ENCODE measurements at places on chromosomes 2 and 18.

GRCh38 chr18:70414315-70414900 is 125.6 kb downstream of the SOCS6 start:
- DNase-seq = no peak

DNA sequence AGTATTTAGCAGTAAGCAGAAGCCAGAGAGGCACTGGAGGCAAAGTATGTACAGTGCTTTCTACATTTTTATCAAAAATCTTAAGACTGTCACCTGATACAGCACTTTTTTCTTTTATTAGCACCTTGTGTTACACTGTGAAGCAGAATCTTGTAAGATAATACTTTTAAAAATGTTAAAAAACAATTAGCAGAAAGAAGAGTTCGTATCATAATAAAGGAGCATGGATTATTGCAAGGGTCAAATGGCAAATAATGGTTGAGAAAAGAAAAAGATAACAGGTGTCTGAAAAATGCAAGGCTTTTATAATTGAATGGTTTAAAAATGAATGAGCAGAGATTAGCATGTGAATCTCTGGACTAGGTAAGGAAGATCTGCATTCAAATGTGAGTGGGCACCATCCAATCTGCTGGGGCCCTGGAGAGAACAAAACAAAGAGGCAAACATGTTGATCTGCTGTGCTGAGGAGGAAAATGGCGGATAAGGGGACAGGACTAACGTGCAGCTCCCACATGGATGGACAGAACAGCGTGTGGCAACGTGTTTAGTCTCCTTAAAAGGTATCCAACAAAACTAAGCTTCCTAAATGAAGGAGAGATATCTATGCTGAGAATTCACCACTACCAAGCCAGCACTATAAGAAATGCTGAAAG is 9.5 kb downstream of the CEBPZOS start:
- no peak for DNase-seq

GRCh38 chr18:54924948-54925347 is 34.3 kb downstream of the CCDC68 start:
- DNase-seq = no peak

GRCh38 chr2:200756618-200757321 is 54.9 kb upstream of the BZW1 start:
- no peak for DNase-seq

DNA sequence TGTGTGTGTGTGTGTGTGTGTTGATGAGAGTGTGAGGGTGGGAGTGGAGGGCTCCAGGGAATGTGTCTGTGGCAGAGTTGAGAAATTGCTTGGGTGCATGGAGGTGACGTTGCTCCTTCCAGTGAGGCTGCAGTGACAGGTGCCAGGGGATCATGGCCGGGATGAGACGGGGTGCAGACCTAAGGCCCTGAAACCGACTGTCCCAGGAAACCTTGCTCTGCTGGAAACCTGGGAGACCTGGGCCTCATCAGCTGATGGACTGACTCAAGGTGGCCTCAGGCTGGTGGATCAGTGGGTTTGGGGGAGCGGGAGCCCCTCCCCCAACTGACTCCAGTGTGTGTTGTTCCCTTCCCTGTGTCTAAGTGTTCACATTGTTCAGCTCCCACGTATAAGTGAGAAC is 56.6 kb downstream of the INHBB start:
- no peak for DNase-seq

- no peak for DNase-seq
These were observed 89.6 kb upstream of the NPAS2 start for GRCh38 chr2:100730290-100730868.

DNA sequence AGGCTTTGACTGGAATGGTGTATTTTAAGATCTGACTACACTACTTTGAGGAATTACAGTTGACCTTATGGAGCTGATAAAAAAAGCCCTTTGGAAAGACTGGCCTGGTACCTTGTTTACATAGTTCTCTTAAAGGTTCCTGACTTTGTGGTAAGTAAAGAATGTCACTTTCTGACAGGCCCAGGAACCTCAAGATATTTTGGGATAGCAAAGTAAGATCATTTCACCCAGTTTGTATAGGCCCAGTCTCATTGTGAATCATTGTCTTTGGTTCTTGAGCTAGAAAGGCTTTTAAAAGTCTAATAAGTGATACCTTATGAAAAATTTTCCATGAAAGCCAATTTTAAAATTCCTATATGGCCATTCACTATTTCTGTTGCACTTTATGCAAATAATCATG is 316.3 kb upstream of the LRRTM4 start:
- DNase-seq = no peak

DNA sequence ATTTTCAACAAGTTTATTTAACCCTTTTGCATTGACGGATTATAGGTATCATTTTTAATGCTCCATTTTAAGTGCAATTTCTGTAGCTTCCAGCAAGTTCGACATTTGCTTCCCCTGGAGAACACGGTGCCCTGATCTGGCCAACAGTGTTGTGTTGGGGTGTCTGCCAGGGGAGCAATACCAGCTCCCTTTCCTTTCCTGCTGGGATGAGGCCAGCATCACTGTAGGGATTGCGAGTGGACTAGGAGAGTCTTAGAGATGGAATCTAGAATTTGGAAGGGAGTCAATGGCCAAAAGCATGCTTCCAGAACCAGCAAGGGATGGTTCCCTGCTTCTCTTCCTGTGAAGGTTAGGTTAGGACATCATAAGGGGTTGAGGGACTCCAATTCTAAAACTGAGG is 135.2 kb downstream of the RTN4 start:
- DNase-seq = no peak

DNA sequence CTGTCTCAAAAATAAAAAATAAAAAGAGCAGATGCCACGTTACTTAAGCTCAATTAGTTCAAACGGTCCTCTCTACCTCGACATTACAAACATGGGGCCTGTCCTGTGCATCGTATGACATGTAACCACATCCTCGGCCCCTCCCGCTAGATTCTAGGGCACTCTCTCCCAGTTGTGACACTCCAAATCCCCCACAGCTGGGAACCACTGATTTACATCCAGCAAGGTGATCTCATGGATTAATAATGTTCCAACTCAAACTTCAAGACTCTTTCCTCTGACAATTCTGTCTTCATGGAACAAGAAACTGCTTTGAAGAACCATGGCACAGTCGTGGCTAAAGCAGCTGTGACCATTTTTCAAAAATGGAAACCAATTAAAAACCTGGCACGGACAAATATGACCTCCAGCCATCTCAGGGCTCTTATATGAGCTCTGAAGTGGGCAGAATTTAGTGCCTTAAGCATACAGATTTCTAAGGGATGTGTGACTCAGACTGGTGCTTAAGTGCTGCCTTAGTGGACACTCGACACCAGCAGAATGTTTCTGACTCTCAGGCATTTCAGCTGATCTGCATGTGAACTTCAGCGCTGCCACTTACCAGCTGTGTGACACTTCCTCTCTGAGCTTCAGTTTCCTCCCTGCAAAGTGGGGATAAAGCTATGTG is 31.7 kb upstream of the ASAP2 start:
- DNase-seq = no peak

- no peak for DNase-seq
These were observed 279.7 kb downstream of the OSR1 start for GRCh38 chr2:19078709-19079108.

- no peak for DNase-seq
These were observed 110.5 kb downstream of the ACKR3 start for GRCh38 chr2:236679884-236680860.

GRCh38 chr2:208595386-208596275 is 189.0 kb downstream of the PTH2R start:
- DNase-seq = no peak

GRCh38 chr2:131567891-131568290 is 40.2 kb downstream of the CCDC74A start:
- DNase-seq = no peak

Data from activated CD8-positive, alpha-beta memory T cell treated with anti-CD3 and anti-CD28 coated beads for 1 hour (primary cell).